ENCODE measurements at places on chromosomes 16 and 17. TPM values are rescaled to one million over a fixed set of nuclear protein-coding genes. Genes with fewer than 3 reads are reported as not detected.

The PERCC1 gene
- total RNA-seq: 0.71 TPM

The CASKIN2 gene
- total RNA-seq: 15.6 TPM

The RAB26 gene
- 3.2 TPM for total RNA-seq

The SYCE1L gene
- total RNA-seq: 7.8 TPM

The KRT31 gene
- total RNA-seq: 0.74 TPM

The NUTF2 gene
- 297 TPM for total RNA-seq

The FTO gene
- 50.3 TPM for total RNA-seq

The EVI2B gene
- total RNA-seq: 1.4 TPM

DNA sequence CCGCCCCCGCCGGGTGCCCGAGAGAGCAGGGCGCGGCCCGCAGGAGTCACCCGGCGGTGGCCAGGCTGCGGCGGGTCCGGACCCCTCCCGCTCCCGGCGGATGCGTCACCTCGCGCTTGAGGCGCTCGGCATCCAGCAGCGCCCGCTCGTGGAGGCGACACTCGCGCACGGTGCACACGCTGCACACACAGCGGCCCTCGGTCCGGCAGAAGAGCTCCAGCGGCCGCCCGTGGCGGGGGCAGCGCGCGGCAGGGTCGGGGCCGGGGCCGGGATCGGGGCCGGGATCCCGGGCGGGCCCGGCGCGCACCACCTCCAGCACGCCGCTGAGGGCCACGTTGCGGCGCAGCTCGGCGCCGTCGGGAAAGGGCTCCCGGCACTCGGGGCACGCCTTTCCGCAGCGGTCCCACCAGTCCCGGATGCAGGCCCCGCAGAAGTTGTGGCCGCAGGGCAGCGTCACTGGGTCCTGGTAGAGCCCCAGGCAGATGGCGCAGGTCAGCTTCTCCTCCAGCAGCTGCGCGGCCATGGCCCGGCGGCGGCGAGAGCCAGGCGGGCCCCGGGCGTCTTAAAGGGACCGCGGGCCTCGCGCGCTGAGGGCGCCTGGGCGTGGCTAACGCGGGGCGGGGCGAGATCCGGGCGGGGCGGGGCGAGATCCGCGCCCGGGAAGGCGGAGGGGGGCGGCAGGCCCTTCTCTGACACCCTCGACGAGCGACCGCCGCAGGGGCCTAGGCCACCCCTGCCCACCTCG is at the start of gene TRIM65:
Gene TRIM65 (minus strand): TSS at position 537 of the 745 bp plus-strand sequence. CDS start 14 bp downstream, at position 523.
- peak within 1 kb of the TSS; percentile 89 for H3K27ac ChIP-seq
- H3K4me1 ChIP-seq: peaks cover 30% of the 10 kb centered on the region
- DNase-seq: peak; percentile 81
- H3K4me3 ChIP-seq: peak within 1 kb of the TSS; percentile 67
- no peaks in the 10 kb centered on the region for H3K36me3 ChIP-seq

- no peak overlapping the region for H3K27ac ChIP-seq
- H3K4me1 ChIP-seq: no peaks in the 10 kb centered on the region
- no peaks in the 10 kb centered on the region for H3K27me3 ChIP-seq
Observed at GRCh38 chr16:75445298-75445697, 12.0 kb upstream of the CFDP1 start.

GRCh38 chr16:67393111-67393787 is at the start of gene TPPP3:
Gene TPPP3, minus strand, starts transcription at chr16:67393498. Its CDS starts 2,387 bp downstream, at chr16:67391111.
- DNase-seq: peak; percentile 92
- peak within 1 kb of the TSS; percentile 2 for H3K27ac ChIP-seq
- peaks cover 30% of the 10 kb centered on the region for H3K4me1 ChIP-seq
- peak within 1 kb of the TSS; percentile 2 for H3K4me3 ChIP-seq

DNA sequence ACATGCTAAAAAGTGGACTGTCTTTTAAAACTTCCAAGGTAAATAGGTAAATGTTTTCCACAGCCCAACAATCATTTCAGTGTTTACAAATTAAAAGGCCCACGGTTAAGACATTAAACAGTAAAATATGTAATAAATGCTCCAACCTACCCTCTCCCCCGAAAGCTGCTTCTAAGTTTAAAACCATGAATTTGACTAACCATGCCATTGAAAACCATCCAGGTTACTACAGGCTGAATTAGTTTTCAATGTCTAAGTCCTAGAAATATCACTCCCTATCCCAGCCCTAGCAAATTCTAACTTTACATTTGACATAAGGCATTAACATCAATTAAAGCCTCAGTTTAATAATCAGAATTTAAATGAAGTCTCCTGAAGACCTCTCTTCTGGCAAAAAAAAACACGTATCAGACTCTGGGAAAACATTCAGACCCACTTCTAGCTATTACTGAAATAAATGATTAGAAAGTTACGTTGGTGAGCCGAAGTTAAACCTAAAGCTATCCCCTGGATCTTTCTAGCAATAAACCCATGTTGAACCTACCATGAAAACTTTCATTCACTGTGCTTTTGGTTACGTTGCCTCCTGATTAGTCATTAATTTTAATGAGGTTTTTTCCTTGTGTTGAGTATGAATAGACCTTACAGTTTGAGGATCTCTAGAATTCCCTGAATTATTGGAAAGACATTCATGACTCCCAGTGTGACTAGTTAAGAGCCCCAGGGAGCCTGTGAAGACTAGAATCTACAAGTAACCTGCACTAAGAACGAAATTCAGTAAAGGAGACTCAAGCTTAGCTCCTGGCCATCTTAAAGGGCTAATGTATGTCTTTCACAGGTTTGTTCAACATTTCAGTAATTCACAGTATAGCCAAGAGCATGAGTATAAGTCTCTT is 1.7 kb upstream of the POLG2 start:
- no peaks in the 10 kb centered on the region for H3K36me3 ChIP-seq
- H3K4me1 ChIP-seq: peaks cover 25% of the 10 kb centered on the region
- H3K27ac ChIP-seq: no peak overlapping the region
- no peaks in the 10 kb centered on the region for H3K27me3 ChIP-seq
- no peak for DNase-seq

- H3K36me3 ChIP-seq: no peaks in the 10 kb centered on the region
- H3K27me3 ChIP-seq: no peaks in the 10 kb centered on the region
- H3K27ac ChIP-seq: no peak overlapping the region
- no peaks in the 10 kb centered on the region for H3K4me1 ChIP-seq
Observed at GRCh38 chr16:20884240-20884556, 16.0 kb downstream of the DCUN1D3 start.

- no peaks in the 10 kb centered on the region for H3K27me3 ChIP-seq
- H3K36me3 ChIP-seq: no peaks in the 10 kb centered on the region
- H3K4me3 ChIP-seq: no peak overlapping the region
- no peak overlapping the region for H3K27ac ChIP-seq
- no peak for DNase-seq
Observed at GRCh38 chr17:32239456-32239855, 26.2 kb upstream of the RHBDL3 start.

- DNase-seq: no peak
- H3K27me3 ChIP-seq: no peaks in the 10 kb centered on the region
- H3K4me3 ChIP-seq: no peak overlapping the region
- H3K36me3 ChIP-seq: no peaks in the 10 kb centered on the region
- H3K4me1 ChIP-seq: peaks cover 5% of the 10 kb centered on the region
Observed at GRCh38 chr17:27798376-27798775, 2.0 kb downstream of the NOS2 start.

GRCh38 chr17:62673614-62674362 is 46.3 kb downstream of the MRC2 start:
- no peak overlapping the region for H3K27ac ChIP-seq
- no peak for DNase-seq
- H3K4me1 ChIP-seq: no peaks in the 10 kb centered on the region
- no peak overlapping the region for H3K4me3 ChIP-seq
- H3K27me3 ChIP-seq: no peaks in the 10 kb centered on the region

GRCh38 chr17:21564262-21564661 is 128.1 kb upstream of the KCNJ18 start:
- H3K36me3 ChIP-seq: no peaks in the 10 kb centered on the region
- no peaks in the 10 kb centered on the region for H3K27me3 ChIP-seq
- DNase-seq: no peak
- H3K27ac ChIP-seq: no peak overlapping the region
- H3K4me1 ChIP-seq: no peaks in the 10 kb centered on the region

- H3K36me3 ChIP-seq: no peaks in the 10 kb centered on the region
- DNase-seq: peak; percentile 75
- H3K27me3 ChIP-seq: no peaks in the 10 kb centered on the region
- peak overlapping the region; percentile 40 for H3K4me3 ChIP-seq
Observed at GRCh38 chr17:49851387-49852291, 3.8 kb upstream of the TAC4 start.

DNA sequence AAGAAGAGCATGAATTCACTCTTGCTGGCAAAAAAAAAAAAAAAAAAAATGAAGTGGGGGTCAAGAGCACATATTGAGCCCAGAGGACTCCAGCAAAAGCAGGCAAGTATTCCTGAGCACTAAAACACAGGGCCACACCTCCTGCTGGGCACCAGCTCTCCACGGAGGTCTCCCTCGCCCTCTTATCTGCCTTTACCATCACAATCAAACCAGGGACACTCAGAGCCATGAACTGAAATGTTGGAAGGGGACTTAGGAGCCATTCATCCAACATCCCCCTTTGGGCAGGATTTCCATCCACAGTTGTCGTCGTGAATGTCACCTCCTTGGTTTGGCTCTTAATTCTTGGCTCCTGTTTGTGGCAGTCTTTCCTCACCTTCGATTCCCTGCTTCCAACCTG is 89.8 kb upstream of the GNAO1 start:
- peaks cover 6% of the 10 kb centered on the region for H3K4me1 ChIP-seq
- no peak for DNase-seq
- peak overlapping the region; percentile 56 for H3K27ac ChIP-seq

- H3K27ac ChIP-seq: no peak overlapping the region
- no peak overlapping the region for H3K4me3 ChIP-seq
Observed at GRCh38 chr17:57516290-57517230, 228.5 kb downstream of the CCDC182 start.

DNA sequence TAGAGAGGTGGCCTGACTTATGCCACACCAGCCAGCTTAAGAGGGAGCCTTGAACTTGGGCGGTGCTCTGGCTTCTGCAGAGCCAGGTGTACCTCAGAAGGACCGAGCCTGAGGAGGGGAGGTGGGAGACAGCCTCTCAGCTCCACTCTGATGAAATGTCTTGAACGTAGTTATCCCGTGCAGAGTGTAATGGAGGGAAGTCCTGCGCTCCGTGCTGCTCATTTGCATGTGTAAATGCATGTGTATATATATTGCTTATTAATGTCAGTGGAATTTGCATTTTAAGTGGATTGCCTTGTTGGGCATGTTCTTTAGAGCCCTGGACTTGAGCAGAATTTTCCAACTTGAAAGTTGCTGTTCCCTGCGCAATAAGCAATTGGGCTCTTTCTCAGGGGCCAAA is 264.9 kb upstream of the SDK2 start:
- no peak for DNase-seq
- H3K4me3 ChIP-seq: no peak overlapping the region
- no peaks in the 10 kb centered on the region for H3K36me3 ChIP-seq
- H3K27me3 ChIP-seq: no peaks in the 10 kb centered on the region

- no peaks in the 10 kb centered on the region for H3K4me1 ChIP-seq
- no peak overlapping the region for H3K4me3 ChIP-seq
- no peak for DNase-seq
- H3K36me3 ChIP-seq: no peaks in the 10 kb centered on the region
- H3K27ac ChIP-seq: no peak overlapping the region
Observed at GRCh38 chr17:31308372-31309334, 5.2 kb downstream of the EVI2B start.

DNA sequence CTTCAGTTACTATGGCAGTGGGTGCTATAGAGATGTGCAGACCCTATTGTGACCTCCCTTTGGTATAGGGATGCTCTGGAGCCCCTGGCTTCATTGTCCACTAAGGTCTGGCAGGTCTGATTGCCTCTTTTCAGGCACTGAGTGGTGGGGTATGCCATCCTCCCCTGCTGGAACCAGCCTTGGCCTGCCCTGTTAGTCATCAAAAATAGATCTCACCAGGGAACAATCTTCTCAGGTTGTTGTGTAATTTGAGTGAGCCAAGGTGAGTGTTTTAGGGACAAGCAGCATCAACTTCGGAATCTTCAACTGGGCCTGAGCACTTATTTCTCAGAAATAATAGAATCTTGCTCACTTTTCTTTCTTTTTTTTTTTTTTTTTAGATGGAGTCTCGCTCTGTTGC is 19.6 kb downstream of the HMOX2 start:
- no peak for DNase-seq
- no peaks in the 10 kb centered on the region for H3K36me3 ChIP-seq
- H3K4me1 ChIP-seq: peaks cover 3% of the 10 kb centered on the region
- H3K27ac ChIP-seq: no peak overlapping the region
- H3K27me3 ChIP-seq: no peaks in the 10 kb centered on the region
- H3K4me3 ChIP-seq: no peak overlapping the region

- peak; percentile 77 for DNase-seq
- H3K4me1 ChIP-seq: peaks cover 5% of the 10 kb centered on the region
- no peaks in the 10 kb centered on the region for H3K36me3 ChIP-seq
- no peaks in the 10 kb centered on the region for H3K27me3 ChIP-seq
- H3K27ac ChIP-seq: no peak overlapping the region
Observed at GRCh38 chr17:49315551-49316257, 46.3 kb downstream of the ZNF652 start.

GRCh38 chr17:45431531-45432404 is 902 bp downstream of the ARHGAP27 start:
- H3K4me3 ChIP-seq: peak overlapping the region; percentile 32
- H3K27me3 ChIP-seq: no peaks in the 10 kb centered on the region
- no peak overlapping the region for H3K27ac ChIP-seq
- H3K36me3 ChIP-seq: no peaks in the 10 kb centered on the region
- peaks cover 25% of the 10 kb centered on the region for H3K4me1 ChIP-seq

GRCh38 chr16:70018254-70018653 is 67.1 kb downstream of the CLEC18A start:
- peak; percentile 24 for DNase-seq
- H3K27ac ChIP-seq: no peak overlapping the region
- no peak overlapping the region for H3K4me3 ChIP-seq
- H3K27me3 ChIP-seq: no peaks in the 10 kb centered on the region
- H3K4me1 ChIP-seq: no peaks in the 10 kb centered on the region

- H3K27ac ChIP-seq: no peak overlapping the region
- no peaks in the 10 kb centered on the region for H3K4me1 ChIP-seq
- DNase-seq: no peak
- no peak overlapping the region for H3K4me3 ChIP-seq
- no peaks in the 10 kb centered on the region for H3K27me3 ChIP-seq
Observed at GRCh38 chr16:65353183-65353582, 231.3 kb upstream of the CDH11 start.

DNA sequence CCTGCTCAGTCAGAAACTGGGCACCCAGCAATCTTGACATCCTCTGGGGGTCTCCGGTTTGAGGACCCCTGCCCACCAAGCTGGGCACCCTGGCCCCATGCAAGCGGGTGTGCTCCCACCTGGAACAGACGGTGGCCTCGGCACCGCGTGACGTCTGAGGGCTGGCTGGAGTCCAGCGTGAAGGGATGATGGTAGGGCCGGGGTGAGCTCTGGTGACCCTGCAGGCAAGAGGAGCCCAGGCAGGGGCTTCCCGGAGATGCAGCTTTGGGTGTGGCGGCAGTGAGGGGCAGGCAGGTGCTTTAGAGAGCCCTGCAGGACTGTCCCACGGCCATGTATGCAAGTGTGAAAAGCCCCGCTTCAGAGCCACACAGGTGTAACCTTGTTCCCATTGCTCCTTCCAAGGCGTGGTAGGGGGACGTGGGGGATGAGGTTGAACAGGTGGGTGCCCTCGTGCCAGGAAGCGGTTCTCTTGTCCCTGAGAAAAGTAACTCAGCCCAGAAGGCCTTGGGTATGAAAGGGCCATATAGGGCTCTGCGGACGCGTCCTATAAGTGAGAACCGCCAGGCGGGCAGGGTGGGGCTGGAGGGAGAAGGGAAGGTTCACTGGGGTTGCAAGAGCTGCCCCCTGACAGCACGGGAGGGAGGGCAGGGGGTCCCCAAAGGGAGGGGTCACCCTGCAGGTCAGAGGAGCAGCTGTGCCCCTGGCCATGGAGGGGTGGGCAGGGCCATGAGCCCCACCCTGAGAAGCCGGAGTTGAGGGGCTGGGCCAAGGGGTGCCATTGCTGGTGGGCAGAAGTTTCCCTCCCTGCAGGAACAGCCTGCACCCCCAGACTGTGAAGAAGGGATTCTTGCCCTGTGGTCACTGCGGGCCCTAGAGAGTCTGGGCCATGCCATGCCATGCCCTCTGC is 9.2 kb downstream of the RGS11 start:
- no peaks in the 10 kb centered on the region for H3K36me3 ChIP-seq
- no peak for DNase-seq
